Activated CD4-positive, alpha-beta T cell treated with anti-CD3 and anti-CD28 coated beads, Interleukin-2, amount 10 ng/mL, durations not matched to agents 24 days and 14 days (primary cell): ENCODE measurements at places on chromosomes 2 and 18. TPM values are rescaled to one million over a fixed set of nuclear protein-coding genes. Genes with fewer than 3 reads are reported as not detected.

DNA sequence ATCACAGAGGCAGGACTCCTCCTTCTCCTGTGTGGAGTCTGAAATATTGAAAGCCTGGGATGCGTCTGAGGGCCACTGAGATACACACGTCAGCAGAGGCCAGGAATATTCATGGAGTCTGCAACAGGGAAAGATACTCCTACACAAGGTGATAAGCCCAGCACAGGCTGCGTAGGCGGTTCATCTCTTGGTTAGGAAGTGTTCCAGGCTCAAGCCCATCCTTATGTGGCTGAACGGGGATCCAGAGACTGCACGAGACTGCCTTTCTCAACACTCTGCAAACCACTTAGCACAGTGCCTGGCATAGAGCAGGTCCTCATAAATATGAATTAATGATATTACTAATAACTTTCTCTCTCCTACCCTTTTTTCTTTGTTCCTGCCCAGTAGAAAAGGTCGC is 29.2 kb upstream of the AGPS start:
- H3K27me3 ChIP-seq, result no peaks in the 10 kb centered on the region
- no peak overlapping the region for H3K4me3 ChIP-seq
- no peak overlapping the region for H3K27ac ChIP-seq
- DNase-seq, result no peak

DNA sequence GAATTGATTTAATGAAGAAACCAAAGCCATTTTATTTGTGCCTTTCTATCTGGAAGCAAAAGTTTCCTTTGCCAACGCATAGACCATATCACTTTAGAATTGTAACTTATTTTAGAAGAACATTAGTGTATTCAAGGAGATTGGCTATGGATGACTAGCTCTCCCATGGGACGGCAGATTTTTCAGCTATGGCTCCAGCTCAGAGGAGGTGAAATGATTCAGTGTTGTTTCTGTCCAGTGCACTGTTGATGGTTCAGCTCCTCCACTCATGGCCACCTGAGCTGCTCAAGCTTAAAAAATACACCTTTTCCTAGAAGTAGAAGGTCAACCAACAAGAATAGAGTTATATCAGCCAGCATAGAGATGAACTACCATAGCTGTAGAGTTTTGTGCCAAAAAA is 1597.5 kb upstream of the PIK3C3 start:
- no peak overlapping the region for H3K27ac ChIP-seq
- no peaks in the 10 kb centered on the region for H3K27me3 ChIP-seq
- H3K4me3 ChIP-seq, result no peak overlapping the region
- no peaks in the 10 kb centered on the region for H3K4me1 ChIP-seq

DNA sequence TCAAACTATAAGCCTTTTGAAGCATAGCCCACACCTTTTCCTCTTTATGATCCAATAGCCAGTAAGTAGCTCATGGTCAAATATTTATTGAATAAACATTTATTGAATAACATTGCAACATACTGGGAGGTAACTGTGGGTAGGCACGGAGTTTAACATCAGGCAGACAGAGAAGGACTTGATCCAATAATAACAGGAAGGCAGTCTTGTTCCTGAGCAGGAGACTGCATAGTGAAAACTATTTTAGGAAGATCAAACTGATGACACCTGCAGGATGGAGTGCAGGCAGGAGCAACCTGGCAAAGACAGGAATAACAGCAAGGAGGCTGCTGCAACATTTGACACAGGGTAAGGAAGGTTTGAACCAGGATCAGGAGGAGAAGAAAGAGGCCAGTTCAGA is 3.1 kb upstream of the DCTN1 start:
- H3K27ac ChIP-seq, result no peak overlapping the region
- H3K36me3 ChIP-seq, result peaks cover 2% of the 10 kb centered on the region
- no peaks in the 10 kb centered on the region for H3K27me3 ChIP-seq
- DNase-seq, result no peak

DNA sequence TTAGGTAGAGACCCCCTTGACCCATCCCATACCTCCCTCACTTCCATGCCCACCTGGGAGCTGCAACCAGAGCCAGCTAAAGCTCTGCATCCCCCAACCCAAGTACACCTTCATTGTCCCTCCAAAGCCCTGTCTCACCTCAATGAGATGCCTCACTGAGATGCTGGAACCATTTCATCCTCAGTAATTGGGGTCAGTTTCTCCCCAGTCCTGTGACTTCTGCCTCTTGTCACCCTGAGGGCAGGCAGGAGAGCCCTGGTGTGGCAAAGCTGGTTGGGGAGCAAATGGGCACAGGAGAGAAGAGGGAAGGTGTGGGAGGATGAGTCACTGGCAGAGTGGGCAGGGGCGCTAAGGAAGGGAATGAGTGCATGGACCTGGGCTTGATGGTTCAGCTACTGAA is 27.9 kb upstream of the NT5DC4 start:
- H3K27ac ChIP-seq, result peak overlapping the region; percentile 80
- no peak for DNase-seq
- H3K4me3 ChIP-seq, result peak overlapping the region; percentile 50
- peaks cover 33% of the 10 kb centered on the region for H3K4me1 ChIP-seq

- no peaks in the 10 kb centered on the region for H3K27me3 ChIP-seq
- no peak overlapping the region for H3K27ac ChIP-seq
- no peaks in the 10 kb centered on the region for H3K4me1 ChIP-seq
Observed at GRCh38 chr2:35082072-35082471, 1273.5 kb upstream of the CRIM1 start.

SLC9A2 gene
- not detected in 2 replicates for total RNA-seq

DNA sequence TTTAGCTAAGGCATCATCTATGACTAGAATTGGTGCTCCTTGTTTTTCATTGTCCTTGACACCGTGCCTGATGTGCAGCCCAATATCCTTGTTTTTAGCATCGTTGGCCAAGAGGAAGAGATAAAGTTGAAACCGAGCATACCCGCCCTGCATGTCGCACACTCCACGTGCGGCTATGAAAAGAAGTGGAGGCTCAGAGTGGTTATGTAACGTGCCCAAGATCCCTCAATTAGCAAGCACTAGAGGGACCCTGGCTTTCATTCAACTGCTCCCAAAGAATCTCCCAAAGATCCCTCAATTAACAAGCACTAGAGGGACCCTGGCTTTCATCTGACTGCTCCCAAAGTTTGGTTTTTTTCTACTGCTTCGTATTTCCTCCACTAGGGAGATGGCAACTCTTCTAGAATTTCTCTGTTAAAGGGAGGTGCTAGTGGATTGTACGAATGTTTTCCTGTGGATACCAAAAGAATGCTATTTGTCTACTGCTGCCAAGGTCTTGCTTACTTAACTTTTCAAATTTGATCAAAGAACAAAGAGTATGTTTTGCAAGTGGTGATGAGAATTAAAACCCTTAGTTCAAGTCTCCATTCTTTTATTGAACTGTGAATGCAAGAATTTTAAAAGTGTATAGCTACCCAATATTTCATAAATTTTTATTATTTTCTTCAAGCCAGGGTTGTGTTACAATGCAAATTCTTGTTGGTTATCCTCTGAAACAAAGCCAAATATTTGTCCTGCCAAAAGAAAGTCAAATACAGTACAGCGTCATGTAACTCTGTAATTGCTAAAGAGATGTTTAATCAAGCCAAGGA is 92.1 kb downstream of the AOX1 start:
- H3K4me1 ChIP-seq, result peaks cover 8% of the 10 kb centered on the region
- H3K27ac ChIP-seq, result no peak overlapping the region
- DNase-seq, result no peak
- H3K4me3 ChIP-seq, result no peak overlapping the region

- DNase-seq, result no peak
- no peak overlapping the region for H3K27ac ChIP-seq
Observed at GRCh38 chr2:74228772-74229171, 30.4 kb downstream of the MTHFD2 start.

DNA sequence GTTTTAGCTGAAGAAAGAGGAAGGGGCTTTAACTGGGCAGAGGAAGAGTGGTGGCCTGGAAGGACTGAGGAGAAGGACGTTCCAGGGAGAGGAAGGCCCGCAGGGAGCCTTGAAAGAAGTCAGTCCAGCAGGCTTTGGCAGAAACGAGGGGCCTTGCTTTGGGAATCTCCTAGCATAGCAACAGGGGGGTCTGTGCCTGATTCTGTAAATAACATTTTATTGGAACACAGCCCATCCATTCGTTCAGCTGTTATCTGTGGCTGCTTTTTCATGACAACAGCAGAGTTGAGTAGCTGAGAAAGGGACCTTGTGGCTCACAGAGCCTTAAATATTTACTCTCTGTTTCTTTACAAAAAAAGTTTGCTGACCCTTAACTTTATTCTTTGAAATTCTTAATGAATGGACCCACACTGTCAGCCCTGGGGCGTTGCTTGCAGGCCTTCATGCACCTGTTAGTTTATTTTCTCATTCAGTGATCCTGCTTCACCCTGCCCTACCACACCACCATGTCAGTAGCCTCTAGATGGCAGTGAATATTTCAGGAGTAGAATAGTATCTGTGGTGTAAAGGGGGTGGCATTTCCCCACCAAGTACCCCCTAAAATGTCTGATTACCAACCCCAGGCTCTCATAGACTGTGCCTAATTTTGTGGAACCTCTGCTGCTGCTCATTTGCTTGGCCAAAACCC is 61.0 kb downstream of the MGAT5 start:
- no peak for DNase-seq
- no peak overlapping the region for H3K27ac ChIP-seq
- H3K4me1 ChIP-seq, result peaks cover 22% of the 10 kb centered on the region
- H3K27me3 ChIP-seq, result no peaks in the 10 kb centered on the region

MAP3K19 gene
- total RNA-seq, result not detected in 2 replicates

- H3K27ac ChIP-seq, result no peak overlapping the region
- no peaks in the 10 kb centered on the region for H3K4me1 ChIP-seq
Observed at GRCh38 chr18:50855976-50856757, 22.8 kb upstream of the ME2 start.

MC4R gene
- total RNA-seq, result not detected in 2 replicates

DNA sequence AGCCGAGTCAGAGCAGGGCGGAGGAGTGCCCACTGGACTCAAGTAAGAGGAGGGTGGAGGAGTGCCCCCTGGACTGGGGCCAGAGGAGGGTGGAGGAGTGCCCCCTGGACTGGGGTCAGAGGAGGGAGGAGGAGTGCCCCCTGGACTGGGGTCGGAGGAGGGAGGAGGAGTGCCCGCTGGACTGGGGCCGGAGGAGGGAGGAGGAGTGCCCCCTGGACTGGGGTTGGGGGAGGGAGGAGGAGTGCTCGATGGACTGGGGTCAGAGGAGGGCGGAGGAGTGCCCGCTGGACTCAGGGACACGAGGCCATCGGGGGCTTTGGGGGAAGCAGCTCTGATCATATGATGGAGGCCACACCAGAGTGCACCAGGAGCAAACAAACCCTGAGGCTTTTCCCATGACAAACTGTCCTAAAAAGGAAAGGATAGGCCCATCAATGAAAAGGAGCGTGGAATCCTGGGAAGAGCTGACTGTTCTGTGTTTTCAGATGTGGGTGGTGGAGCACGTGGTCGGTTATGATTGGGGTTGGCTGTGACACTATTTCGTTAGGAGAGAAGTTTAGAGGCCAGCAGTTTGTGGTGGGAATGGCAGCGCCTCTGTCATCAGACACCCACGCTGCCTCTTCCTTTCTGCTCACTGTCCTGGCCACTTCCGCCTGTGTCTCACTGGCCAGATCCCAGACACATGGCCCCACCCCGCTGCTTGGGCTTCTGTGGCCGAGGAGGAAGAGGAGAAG is 24.5 kb upstream of the HPCAL1 start:
- peaks cover 13% of the 10 kb centered on the region for H3K4me1 ChIP-seq
- H3K27ac ChIP-seq, result peak overlapping the region; percentile 7
- H3K36me3 ChIP-seq, result no peaks in the 10 kb centered on the region
- peaks cover 8% of the 10 kb centered on the region for H3K27me3 ChIP-seq
- H3K4me3 ChIP-seq, result no peak overlapping the region
- DNase-seq, result peak; percentile 63

METAP1D gene
- total RNA-seq, result 5.0 and 8.1 TPM in 2 replicates

CDKL4 gene
- total RNA-seq, result not detected in 2 replicates

DNA sequence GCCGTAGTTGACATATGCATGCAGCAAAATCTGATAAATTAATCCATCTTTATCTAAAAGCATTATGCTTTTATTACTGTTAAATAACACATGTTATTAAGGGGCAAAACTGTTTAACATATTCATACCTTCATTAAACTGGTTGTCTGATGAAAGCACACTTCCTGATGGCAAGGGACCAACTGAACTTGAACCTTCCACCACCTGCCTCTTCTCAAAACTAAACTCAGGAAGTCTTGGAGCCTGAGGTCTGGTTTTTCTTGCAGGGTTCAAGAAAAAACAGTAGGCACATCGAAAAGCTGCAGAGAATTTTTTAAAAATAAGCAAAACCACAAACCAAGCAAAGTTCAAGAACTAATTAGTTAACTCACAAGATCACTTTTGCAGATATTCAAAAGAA is 64.9 kb downstream of the LNPK start:
- H3K4me3 ChIP-seq, result no peak overlapping the region
- no peaks in the 10 kb centered on the region for H3K27me3 ChIP-seq
- no peak for DNase-seq
- H3K27ac ChIP-seq, result no peak overlapping the region
- H3K36me3 ChIP-seq, result peaks cover 22% of the 10 kb centered on the region
- H3K4me1 ChIP-seq, result no peaks in the 10 kb centered on the region

- no peaks in the 10 kb centered on the region for H3K4me1 ChIP-seq
- no peaks in the 10 kb centered on the region for H3K27me3 ChIP-seq
- no peak for DNase-seq
- no peak overlapping the region for H3K27ac ChIP-seq
Observed at GRCh38 chr18:22639561-22639960, 221.8 kb upstream of the CTAGE1 start.

DNA sequence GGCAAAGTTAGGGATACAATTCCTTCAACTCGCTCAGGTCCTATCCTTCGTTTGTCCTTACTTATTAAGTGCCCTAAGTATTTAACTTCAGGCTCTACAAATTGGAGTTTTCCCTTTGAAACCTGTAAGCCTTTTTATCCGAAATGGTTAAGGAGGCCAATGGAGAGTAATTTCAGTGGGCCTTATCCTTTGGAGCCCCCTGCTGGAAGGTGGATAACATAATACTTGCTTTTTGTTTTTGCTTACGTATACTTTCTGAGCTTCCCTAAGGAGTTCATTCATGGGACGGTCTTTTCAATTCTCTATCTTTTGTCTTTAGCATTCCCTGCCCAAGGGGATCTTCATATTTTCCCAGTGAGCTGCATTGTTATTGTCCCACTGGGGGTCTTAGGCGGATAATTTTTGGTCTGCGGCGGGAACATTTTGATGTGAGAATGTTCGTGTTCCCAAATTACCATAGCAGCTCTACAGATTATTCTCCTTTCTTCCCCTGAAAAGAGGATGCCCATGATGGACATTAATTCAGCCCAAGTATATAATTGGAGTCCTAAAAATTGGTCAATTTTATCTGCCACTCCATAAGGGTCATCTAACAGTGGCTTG is 34.4 kb upstream of the TRAPPC8 start:
- DNase-seq, result peak; percentile 75
- H3K27me3 ChIP-seq, result peaks cover 3% of the 10 kb centered on the region
- H3K36me3 ChIP-seq, result no peaks in the 10 kb centered on the region
- no peak overlapping the region for H3K4me3 ChIP-seq
- H3K4me1 ChIP-seq, result peaks cover 2% of the 10 kb centered on the region

DSC2 gene
- not detected in 2 replicates for total RNA-seq

- no peak overlapping the region for H3K27ac ChIP-seq
- H3K4me1 ChIP-seq, result peaks cover 2% of the 10 kb centered on the region
- H3K4me3 ChIP-seq, result no peak overlapping the region
- DNase-seq, result no peak
Observed at GRCh38 chr2:70921031-70921430, 14.7 kb upstream of the ATP6V1B1 start.

CCL20 gene
- total RNA-seq, result 3.2 and 4.4 TPM in 2 replicates

- no peaks in the 10 kb centered on the region for H3K27me3 ChIP-seq
- H3K27ac ChIP-seq, result no peak overlapping the region
- no peaks in the 10 kb centered on the region for H3K36me3 ChIP-seq
- DNase-seq, result no peak
- H3K4me3 ChIP-seq, result no peak overlapping the region
- H3K4me1 ChIP-seq, result peaks cover 34% of the 10 kb centered on the region
Observed at GRCh38 chr2:27724905-27725701, 46.4 kb upstream of the MRPL33 start.

GRCh38 chr2:32422133-32422532 is 65.3 kb downstream of the BIRC6 start:
- H3K27ac ChIP-seq, result no peak overlapping the region
- no peak overlapping the region for H3K4me3 ChIP-seq
- no peak for DNase-seq
- peaks cover 28% of the 10 kb centered on the region for H3K4me1 ChIP-seq
